ENCODE measurements at places on chromosomes 7 and 10.
A peak's percentile ranks its signal among the peaks of the same experiment; 100 is the strongest.

DNA sequence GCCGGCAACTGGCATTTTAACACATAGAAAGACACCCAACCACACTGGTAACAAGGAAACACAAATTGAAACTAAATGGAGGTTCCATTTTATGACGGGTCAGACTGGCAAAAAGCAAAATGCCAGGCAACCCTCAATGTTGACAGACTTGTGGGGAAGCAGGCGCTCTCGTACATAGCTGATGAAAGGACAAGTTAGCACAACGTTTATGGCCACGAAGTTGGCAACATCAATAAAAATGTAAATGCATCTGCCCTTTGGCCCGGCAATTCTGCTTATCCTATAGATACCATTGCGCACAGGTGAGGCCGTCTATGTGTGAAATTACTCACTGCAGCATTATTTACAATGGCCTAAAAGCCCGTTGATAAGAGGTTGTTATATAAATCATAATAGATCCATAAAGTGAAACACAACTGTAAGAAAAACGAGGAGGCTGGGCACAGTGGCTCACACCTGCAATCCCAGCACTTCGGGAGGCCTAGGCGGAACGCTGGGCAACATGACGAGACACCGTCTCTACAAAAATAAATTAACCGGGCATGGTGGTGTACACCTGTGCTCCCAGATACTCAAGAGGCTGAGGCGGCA, 39.8 kb downstream of the FOXL3 start:
- no peak for DNase-seq

- no peak for DNase-seq
These were observed 16.5 kb downstream of the PWWP2B start for GRCh38 chr10:132413226-132414205.

GRCh38 chr7:1873857-1874589, 203.9 kb downstream of the ELFN1 start:
- DNase-seq, result no peak

GRCh38 chr7:43212921-43213320, 100.5 kb downstream of the HECW1 start:
- no peak for DNase-seq

DNA sequence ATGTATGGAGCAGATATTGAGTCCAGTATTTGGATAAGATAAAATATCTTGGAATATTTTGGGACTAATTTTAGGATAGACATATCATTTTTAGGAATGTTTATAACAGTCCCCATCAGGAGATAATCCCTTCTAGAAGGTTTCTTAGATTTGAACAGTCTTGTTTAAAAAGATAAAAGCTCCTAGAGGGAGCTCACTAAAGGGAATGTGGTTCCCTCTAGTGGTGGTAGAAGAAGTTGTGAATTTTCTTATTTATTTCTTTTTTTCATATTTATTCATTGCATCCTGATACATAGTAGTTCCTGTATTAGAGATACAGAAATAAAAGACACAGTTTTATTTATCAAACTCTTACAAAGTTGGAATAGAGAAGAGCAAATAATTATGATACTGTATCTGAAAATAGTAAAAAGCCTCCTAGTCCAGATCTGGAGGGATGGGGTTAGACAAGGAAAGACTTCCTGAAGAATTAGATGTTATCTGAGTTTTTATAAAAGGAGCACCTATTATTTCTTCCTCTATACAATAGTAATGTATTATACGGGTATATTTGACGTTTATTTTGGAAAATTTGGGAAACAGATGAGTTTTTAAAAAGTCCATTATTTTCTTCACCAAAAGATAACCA, 24.5 kb upstream of the KLF14 start:
- peak; percentile 18 for DNase-seq

DNA sequence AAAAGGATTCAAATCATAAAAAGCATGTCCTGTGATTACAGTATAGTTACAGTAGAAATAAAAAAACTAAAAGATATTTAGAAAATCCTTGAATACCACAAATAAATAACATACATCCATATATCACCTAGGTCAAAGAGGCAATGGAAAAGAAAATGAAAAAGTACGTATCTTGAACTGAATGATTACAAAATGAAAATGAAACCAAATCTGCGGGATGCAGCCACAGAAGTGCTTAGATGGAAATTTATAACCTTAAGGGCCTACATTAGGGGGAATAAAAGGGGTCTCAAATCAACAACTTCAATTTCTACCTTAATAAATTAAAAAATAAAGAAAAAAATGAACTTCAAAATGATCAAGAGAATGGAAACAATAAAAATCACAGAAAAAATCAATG, 879.0 kb upstream of the CELF2 start:
- DNase-seq, result no peak

DNA sequence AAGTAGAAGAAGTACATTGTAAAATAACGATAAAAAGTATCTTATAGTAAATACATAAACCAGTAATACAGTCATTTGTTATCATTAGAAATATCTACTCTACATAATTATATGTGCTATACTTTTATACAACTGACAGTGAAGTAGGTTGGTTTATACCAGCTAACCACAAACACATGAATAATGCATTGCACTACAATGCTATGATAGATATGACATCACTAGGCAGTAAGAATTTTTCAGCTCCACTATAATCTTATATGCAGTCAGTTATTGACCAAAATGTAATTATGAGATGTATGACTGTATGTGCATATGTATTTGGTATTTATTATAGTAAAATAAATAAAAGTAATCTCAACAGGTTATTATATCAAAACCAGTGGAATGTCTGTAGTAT, 23.4 kb upstream of the SGCE start:
- no peak for DNase-seq

Measured in HEK293T (cell line).